Vagina (tissue), 2 donors: ENCODE measurements at places on chromosomes 13 and 19.

DNA sequence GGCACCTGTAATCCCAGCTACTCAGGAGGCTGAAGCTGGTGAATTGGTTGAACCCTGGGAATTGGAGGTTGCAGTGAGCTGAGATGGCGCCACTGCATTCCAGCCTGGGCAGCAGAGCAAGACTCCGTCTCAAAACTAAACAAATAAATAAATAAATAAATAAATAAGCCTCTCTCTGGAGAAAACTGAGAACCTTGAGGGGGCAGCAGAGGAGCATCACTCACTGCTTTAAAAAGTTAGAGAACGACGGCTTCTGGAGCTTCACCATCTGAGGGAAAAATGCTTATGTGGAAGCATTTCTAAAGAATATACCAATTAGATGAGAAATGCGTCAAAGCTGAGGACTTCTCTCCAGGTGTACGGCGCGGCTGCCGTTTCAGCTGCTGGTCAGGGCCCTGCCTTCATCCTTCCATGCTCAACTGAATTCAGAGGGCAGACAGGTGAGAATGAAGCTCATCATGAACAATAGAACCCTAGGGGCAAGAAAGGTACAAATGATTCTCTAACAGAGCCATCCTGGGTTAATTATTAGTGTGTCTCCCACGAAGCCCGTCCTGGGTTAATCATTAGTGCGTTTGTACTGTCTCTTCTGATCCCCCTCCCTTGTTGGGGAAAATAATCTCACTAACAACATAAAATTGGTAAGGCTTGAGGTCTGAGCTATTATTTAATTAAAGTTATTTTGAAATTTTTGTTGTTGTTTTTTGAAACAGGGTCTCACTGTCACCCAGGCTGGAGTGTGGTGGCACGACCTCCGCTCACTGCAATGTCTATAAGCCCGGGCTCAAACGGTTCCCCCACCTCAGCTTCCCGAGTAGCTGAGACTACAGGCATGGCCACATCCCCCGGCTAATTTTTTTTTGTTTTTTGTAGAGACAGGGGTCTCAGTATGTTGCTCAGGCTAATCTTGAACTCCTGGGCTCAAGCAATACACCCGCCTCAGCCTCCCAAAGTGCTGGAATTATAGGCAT lies 80.1 kb downstream of the IPO5 start:
- DNase-seq, result no peak

- DNase-seq, result no peak
Measured at GRCh38 chr13:70720386-70720785, 612.1 kb upstream of the KLHL1 start.

DNA sequence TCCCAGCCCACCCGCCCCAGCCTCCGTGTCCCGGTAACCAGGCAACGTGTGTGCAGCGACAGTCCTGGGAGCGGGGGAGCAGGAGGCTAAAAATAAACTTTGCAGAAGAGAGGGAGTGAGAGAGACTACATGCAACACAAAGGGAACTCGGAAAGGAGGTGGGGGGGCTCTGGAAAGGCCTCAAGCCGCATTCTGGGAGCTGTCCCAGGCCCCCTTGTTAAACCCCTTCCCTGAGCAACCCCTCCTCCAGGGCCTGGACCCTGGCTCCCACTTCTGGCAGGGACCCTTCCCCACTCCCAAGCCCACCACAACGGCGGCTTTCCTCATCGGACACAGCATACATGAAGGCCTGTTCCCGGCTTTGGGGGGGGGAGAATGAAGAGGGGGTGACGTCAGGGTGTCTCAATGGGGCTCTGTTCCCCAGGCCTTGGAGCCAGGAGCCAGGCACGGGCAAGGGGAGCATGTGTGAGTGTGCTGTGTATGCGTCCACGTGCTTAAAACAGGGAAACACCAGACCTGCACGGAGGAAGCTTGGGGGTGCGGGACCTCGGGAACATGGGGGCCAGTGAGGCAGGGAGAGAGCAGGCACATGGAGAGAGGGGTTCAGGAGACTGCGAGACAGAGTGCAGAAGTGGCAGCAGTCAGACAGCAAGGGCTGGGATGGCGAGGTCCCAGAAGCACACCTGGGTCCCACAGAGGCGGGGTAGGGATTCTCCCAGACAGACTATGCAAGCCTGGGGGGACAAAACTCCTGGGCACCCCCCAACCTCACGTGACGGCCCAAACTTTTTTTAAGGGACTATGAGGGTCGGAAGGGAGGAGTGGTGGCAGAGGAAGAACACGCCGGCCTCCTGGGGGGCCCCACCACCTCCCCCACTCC lies 2.3 kb downstream of the ERF start:
- no peak for DNase-seq

- no peak for DNase-seq
Measured at GRCh38 chr19:46386996-46387712, 26.2 kb downstream of the CCDC8 start.

- no peak for DNase-seq
Measured at GRCh38 chr13:99150575-99151361, 49.9 kb upstream of the UBAC2 start.

- no peak for DNase-seq
Measured at GRCh38 chr13:105960326-105960725, 575.1 kb downstream of the EFNB2 start.

DNA sequence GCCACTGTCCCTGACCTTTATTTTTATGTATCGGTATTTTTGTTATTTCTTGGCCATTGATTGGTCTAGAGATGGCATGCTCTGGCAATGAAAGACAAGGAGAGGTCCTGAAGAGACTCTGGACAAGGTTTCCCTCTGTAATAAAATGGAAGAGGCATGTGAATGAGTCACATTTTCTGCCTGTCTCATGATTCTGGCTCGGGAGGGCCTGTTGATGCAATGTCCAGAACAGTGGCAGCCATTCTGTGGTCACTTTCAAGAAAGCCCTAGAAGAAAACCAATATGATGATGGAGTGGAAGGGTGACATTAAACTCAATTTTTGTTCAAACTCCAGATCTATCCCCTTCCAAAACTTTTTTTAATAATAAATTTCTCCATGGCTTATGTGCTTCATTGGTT lies 2.0 kb upstream of the FPR3 start:
- no peak for DNase-seq

GRCh38 chr19:17841810-17842662 lies 5.7 kb downstream of the JAK3 start:
- no peak for DNase-seq

DNA sequence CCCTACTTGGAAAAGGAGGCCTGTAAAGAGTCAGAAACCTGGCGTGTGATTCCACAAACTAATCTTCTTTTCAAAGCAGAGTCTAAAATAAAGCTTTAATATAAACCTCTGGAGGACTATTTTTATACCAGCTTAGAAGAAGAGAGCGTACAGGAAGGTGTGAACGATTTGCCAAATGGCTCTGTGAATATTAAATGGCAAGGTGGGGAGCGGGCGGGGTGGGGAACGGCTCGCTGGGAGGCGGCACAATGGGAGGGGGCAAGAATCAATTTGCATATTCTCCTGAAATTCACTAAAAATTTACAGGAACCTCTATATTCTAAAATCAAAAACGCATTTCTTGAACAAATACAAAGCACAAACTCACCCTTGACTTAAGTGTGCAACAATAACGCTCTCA lies 982 bp downstream of the ZNF780B start:
- no peak for DNase-seq

- no peak for DNase-seq
Measured at GRCh38 chr19:16135430-16136127, 7.9 kb upstream of the HSH2D start.

- DNase-seq, result no peak
Measured at GRCh38 chr13:69856331-69856730, 251.3 kb upstream of the ATXN8OS start.
